ENCODE measurements at places on chromosomes 13 and 19.

DNA sequence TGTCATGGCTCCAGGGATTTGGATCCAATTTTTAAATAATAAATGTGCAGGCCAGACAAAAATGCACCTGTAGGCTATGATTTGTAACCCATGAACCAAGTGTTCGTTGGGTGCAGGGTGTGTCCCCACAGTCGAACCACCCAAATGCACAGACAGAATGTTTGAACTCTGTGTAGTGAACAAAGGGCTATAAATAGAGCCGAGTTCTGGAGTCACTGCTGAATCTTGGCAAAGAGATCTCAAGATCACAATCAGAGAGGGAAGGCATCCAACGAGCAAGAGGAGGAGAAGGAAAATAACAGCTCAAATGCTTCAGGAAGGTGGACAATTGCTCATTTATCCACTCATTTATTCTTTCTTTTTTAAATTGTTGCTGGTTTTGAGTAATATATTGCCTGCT, 547.9 kb downstream of the FGF9 start:
- DNase-seq: no peak

DNA sequence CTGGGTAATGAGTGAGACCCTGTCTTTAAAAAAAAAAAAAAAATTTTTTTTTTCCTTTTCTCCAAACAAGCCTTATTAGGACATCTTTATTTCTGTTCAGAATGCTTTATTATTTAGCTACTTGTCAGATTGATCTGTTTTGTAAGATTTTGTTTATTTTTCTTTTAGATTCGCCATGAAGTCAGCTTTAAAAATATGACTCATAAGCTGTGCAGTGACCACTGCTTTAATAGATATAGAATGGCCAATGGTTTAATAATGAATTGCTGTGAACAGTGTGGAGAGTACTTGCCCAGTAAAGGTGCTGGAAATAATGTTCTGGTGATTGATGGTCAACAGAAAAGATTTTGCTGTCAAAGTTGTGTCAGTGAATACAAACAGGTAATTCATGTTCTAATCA, 47.7 kb downstream of the ZMYM2 start:
- DNase-seq: no peak

GRCh38 chr13:62292714-62293480, 877.2 kb upstream of the PCDH20 start:
- no peak for DNase-seq

- DNase-seq: no peak
Measured at GRCh38 chr13:28048768-28049167, 51.6 kb downstream of the FLT3 start.

- DNase-seq: no peak
Measured at GRCh38 chr13:30124131-30124768, 183.1 kb downstream of the KATNAL1 start.

- no peak for DNase-seq
Measured at GRCh38 chr13:74000876-74001275, 133.3 kb downstream of the KLF12 start.

GRCh38 chr13:77222909-77223308, 104.0 kb downstream of the MYCBP2 start:
- no peak for DNase-seq

- no peak for DNase-seq
Measured at GRCh38 chr13:23995283-23996073, 98.2 kb upstream of the C1QTNF9B start.

DNA sequence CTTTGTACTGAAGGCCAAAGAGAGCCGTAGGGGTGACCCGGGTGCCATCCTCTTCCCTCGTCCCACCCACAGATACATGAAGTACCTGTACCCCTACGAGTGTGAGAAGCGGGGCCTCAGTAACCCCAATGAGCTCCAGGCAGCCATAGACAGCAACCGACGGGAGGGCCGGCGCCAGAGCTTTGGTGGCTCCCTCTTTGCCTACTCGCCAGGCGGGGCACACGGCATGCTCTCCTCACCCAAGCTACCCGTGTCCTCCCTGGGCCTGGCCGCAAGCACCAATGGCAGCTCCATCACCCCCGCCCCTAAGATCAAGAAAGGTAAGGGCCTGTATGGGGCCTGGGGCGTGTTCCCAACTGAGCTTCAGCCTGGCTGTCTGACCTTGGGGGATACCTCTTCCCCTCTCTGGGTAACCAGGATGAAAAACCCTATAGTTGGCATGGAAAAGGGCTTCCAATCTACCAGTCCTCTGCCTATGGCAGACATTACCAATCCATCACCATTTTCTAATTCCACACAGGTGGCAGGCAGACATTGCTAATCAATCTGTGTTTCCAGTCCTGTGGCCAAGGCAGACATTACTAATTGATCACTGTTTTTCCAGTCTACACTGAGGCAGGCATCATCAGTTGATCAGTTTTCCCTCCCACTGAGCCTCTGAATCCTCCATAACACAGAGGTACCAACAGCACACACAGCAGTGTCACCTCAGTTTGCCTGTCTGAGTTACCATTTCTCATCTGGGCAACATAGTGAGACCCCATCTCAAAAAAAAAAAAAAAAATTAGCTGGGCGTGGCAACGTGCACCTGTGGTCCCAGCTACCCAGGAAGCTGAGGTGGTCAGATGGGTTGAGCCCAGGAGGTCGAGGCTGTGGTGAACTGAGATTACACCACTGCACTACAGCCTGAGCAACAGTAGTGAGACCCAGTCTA, 19.1 kb upstream of the WDR18 start:
- no peak for DNase-seq

- DNase-seq: no peak
Measured at GRCh38 chr19:18344582-18344950, 4.2 kb downstream of the PGPEP1 start.

DNA sequence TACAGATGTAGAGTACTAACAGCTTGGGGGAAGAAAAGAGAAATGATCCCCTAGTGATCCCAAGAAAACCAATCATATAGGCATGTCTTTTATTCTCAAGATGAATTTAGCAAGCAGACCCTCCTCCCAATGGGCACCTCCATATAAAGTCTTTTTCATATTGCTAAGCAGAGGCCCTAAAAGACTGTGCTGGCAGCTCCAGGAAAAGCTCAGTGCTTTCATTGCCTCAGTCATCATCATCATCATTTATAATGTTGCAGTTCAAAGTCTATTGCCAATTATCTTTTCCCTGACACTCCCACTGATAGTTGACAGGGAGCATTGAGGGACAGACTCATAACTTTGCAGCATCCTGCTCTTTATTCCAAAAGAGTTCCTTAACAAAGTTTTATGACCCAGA, 13.0 kb downstream of the GPR183 start:
- no peak for DNase-seq

DNA sequence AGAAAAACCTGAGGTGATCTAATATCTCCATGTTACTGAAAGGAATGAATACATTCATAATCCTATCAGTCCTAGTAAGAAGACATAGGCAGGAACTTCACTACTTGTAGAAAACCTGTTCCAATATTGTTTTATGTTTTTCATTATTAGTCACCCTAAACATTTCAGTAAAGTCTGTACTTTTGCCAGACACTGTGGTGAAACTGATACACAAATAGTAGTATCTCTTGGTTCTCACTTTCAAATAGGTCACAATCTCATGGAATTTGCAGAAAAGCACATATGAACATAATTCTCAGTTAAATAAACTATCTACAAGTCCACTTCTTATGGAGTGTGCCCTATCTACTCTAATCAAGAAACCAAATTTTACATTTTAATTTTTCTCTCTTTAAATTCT, 88.3 kb upstream of the PCDH9 start:
- no peak for DNase-seq

DNA sequence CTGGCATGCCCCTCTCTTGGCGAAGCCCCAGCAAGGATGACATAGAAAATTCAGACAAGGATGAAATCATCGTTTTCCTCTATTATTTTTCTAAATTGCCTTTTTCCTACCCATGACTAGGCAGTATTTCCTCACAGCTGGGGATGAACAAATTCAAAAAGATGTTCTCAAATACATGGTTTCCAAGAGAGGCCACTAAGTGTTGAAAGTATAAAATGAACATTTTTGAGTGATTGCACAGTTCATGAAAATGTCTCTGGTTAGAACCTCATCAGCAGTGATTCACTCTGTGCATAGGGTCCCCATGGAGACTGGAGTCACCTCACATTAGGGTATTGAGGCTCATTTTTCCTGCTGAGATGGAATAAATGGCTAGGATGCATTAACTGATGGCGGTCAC, 373.7 kb downstream of the DNAJC15 start:
- no peak for DNase-seq

- peak; percentile 46 for DNase-seq
Measured at GRCh38 chr19:35557539-35558399, 5.7 kb downstream of the ATP4A start.

- DNase-seq: no peak
Measured at GRCh38 chr19:54482889-54483288, 9.8 kb upstream of the CDC42EP5 start.

- no peak for DNase-seq
Measured at GRCh38 chr19:20660473-20661140, 764 bp downstream of the ZNF626 start.

GRCh38 chr19:916645-917322, 349 bp upstream of the KISS1R start:
- no peak for DNase-seq

GRCh38 chr13:91368676-91369440, 21.4 kb downstream of the MIR17HG start:
- no peak for DNase-seq

DNA sequence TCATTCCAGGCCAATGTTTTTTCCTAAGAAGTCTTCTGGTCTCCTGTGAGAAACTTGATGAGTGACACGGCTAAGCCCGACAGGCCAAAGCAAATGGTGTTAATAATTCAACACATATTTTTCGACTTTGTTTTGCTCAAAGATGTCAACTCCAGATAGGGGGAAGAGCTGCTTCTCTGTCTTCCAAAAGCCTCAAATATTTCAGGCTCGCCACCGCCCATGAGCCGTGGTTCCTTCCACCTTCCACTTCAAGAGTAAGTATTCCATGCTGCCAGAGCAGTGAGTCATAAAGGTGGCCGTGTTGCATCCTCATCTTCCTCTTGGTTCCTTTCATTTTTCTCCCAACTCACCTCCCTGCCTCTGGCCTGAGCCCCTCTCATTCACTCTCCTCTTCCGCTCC, 272.6 kb downstream of the EFNB2 start:
- DNase-seq: no peak

DNA sequence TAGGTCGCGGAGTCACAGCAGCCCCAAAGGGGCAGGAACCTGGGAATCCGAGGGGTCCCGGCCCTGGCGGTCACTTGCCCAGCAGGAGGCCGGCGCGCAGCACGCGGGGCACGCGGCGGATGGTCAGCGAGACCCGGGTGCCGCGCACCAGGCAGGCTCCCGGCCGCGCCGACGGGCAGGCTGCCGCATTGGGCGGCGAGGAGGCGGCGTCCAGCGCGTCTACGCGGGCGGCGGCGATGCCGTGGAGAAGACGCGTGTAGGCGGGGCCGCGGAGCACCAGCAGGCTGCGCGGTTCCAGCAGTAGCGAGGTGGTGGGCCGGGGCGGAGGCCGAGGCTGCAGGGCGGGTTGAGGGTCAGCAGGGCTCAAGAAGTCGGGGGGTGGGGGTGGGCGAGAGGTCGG, 607 bp upstream of the SYNE4 start:
- no peak for DNase-seq

- DNase-seq: no peak
Measured at GRCh38 chr19:5936292-5936592, 22.2 kb downstream of the CAPS start.

DNA sequence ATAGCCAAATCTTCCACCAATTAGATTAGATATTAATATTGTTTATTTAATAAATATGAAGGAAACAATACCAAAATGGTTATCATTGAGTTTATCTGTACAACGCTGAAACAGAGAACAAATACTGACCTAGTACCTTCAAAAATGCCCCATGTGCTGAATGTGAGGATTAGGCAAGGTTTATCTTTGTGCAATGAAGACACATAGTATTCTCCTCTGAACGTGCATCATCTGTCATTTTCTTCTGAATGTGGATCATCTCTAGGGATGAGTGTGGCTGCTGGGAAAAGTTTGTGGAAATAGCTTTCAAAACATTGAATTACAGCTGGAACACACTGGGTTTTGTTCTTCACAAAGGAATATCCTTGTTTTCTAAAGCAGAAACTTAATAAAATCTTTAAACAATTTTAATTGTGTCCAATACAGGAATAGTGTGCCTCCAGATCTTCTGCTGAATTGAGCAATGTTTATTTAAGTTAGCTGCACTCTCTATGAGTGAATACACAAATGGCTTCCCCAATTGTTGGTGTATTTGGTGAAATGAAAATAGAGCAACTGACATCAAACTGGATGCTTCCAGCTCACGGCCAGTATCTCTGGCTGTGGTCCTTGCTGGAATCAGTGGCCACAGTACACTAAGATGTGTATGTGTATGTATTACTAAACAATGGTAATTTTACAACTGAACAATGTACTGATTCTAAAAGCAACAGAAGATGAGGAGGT, 6.7 kb downstream of the COL4A1 start:
- DNase-seq: no peak

- DNase-seq: no peak
Measured at GRCh38 chr19:12364391-12365235, 870 bp downstream of the ZNF442 start.
